Hippocampal formation (tissue), 2 donors: ENCODE measurements at places on chromosomes 2 and 18.

DNA sequence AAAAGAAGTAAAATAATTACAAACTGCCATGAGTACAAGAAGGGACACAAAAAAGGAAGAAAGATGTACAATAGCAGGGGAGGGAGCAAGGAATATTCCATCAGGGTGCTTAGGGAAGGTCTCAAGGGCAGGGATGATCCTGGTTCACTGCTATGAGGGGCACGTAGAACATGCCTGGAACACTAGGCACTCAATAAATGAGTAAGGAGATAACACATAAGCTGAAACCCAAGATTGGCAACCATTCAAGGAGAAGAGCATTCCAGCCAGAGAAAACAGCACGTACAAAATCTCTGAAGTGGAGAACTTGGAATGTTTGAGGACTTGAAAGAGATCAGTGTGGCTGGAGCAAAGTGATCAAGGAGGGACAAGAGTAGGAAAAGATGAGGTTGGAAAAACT is 103.2 kb downstream of the FAM161A start:
- no peak for DNase-seq

GRCh38 chr18:6055711-6056110 is 160.4 kb upstream of the TMEM200C start:
- DNase-seq = no peak

- no peak for DNase-seq
Measured at GRCh38 chr18:58953627-58954026, 89.0 kb downstream of the ZNF532 start.

GRCh38 chr2:217223222-217223930 is 363.5 kb upstream of the TNP1 start:
- no peak for DNase-seq

DNA sequence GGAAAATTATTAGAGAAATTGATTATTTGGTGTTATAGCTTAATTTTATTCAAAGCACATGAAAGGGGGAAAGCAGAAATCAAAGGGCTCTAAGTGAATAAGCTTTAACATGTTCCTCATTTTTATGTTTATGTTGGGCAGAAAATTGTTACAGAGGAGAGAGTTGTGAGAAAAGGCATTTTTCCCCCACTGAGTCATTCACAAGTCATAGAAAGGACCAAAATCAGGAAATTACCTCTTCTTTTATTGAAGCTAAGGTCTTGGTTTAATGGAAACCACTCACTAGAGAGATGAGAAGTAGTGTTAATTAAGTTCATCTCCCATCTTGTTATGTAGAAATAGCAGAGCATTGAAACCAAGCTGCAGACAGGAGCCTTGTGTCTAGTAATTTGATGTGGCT is 175.3 kb upstream of the THUMPD2 start:
- DNase-seq = no peak

DNA sequence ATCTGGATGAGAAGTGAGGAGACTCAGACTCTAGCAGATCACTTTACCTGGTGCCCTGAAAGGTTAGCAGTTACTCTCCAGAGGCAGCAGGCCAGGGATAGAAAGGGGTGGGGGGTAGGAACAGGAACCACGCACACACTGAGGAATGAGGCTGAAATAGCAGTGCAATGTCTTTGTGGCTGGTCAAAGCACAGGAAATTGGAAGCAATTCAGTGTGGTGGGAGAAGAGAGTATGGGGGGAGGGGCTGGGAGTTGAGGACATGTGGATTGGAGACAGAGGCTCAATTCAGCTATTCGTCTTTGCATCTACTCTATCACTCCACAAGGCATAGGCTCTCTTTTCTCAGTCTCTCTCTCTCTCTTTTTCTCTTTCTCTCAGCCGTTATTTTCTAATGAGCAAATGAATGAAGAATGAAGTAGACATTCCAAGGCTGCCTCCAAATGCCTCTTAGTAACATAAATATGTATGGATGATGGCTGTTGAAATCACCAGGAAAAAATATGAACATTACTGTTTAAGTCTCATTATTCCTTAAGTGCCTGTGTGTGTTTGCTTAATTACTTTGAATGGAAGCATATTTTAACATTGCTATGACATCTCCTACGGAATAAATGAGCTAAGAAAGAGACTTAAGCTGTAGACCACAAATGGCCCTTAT is 979.4 kb downstream of the TSN start:
- DNase-seq = no peak

DNA sequence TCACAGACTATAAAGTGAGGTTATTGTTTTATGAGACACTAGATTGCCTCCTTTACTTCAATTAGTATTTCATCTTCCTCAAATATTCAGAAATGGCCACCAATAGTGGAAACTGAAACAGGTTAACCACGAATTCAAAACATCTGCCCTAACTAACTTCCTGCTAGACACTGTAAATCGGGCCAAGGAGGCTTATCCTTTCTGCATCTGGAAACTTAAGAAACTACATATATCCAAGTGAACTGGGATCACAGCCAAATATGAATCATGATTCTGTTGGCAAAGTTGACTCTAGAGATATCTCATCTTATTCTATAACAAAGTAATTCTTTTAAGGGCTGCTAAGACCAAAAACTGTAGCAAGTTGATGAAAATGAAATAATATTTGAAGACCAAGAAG is 136.6 kb upstream of the ZC3H15 start:
- DNase-seq = no peak

DNA sequence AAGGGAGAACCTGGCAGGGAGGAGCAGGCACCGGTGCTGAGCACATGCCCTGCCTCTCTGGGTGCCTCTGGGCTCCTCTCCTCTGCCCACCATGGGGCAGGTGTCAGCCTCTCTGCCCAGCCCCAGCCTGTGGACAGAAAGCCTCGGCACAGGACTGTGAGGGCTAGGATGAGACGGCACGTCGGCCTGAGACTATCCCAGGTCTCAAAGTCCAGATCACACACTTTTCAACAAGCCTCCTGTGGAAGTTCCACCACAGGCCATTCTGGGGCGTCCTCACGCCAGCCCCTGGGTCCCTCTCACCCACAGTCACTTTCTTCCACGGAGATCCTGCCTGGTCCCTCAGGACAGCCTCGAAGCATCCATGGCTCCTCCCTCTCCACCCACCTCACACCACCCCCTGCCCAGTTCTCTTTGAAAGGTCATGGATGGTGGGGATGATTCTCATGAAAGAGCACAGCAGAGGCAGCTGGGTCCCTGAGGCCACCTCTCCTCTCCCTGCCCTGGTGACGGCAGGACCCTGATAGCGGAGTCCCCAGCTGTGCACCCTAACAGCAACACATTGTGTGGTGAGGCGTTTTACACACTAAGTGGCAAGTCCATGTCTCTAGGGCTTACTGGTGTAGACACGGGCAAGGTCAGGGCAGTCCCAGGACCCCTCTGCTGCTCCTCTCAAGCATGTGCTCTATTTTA is 569.4 kb upstream of the SALL3 start:
- DNase-seq = no peak

DNA sequence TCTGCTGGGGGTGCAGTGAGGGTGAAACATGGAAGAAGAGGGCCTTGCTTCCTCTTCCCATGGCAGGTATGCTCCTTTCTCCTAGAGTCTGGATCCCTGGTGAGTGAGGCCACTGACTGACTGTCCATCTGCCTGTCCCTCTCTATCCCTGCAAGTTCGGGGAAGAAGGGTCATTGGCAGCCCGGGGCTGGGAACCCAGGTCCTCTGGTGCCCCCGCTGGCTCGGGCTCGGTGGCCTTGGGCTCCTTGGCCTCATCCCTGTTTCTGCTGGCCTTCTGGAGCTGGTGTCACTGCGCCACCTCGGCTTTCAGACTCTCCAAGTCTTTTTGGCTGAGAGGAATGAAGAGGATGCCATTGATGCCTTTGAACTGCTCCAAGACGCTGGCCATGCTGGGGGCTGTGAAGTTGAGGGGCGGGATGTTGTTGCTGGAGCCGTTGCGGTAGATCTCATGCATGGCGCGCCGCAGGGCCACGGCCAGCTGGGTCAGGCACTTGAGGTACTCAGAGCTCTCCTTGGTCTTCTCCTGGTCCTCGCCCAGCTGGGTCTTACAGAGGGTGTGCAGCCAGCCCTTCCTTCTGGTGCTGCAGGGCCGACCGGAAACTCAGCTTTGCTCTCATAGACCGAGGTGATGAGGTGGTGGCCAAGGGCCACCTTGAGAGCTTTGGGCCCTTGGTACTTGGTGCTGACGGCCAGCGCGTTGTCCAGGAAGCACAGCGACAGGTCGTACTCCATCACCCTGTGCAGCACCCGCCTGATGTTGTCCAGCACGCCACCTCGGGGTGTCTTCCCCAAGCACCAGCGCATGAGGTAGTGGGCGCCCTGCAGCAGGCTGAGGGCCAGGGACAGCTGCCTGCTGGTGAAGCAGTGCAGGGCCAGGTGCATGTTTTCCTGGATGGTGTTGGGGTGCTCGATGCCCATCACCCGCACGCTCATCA is 6.3 kb downstream of the MEP1B start:
- no peak for DNase-seq

GRCh38 chr2:224147174-224147573 is 108.1 kb upstream of the SERPINE2 start:
- no peak for DNase-seq

GRCh38 chr18:79856119-79857007 is 58.6 kb downstream of the KCNG2 start:
- no peak for DNase-seq

GRCh38 chr2:162591403-162592083 is 247.0 kb downstream of the KCNH7 start:
- no peak for DNase-seq

DNA sequence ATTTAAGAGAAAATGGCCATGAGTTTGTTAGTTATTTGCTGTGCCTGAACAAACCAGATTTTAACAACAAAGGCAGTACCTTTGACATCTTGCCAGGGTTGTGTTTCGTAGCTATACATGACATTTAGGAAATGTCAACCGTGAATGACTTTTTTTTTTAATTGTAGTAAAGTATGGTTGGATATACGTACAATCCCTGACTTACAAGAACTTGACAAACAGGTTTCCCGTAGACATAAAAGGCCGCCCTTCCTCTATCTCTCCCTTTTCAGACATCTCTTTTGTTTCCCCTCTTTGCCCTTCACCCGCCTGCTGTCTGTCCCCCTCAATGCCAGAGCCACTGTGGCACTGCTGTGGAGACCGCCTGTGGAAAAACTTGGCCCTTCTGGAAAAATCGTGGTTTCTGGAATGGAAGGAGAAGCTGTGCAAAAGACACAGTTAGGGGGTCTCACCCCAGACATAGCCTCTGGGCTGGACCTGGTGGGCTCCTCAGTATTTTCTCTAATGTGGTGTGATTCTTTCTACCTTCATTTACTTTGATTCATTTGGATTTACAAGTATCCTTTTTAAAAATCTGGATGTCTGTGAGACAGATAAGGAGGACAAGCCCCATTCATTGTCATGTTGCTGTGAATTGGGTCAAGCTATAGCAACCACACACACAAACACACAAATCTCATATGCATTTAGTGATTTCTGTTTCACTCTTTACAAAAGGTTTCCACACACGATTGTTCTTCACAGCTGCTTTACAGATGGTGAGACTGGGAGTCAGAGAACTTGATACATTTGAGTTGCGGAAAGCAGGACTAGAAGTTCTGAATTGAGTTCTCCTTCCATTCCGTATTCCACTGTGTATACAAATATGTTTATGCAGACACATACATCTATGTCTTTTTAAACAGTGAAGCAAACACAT is 48.6 kb downstream of the SPATS2L start:
- no peak for DNase-seq

DNA sequence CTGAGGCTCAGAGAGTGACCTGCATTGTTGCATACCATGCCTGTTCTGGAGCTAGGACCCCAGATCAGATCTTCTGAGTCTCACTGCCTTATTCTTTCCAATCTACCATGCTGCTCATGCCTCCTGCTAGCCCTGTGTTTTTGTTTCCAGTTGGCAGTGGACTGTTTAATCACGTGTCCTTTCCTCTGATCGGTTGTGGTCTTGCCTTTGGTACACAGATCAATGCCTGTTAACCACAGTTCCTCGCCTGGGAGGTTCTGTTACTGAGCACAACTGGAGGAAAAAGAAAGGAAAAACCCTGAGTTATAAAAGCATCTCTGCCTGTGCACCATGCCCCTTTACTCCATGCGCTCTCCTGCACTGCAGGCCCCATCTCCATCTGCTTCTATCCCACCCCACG is 329.1 kb downstream of the SETBP1 start:
- no peak for DNase-seq

GRCh38 chr2:45776160-45776955 is 124.9 kb downstream of the PRKCE start:
- no peak for DNase-seq
